Colonic mucosa (tissue), 4 donors: ENCODE measurements at places on chromosomes 13 and 19.

- peak; percentile 38 for DNase-seq
Measured at GRCh38 chr13:30978981-30979956, 46.8 kb downstream of the TEX26 start.

GRCh38 chr19:55641426-55642152, 787 bp downstream of the ZNF580 start:
- DNase-seq, result no peak

DNA sequence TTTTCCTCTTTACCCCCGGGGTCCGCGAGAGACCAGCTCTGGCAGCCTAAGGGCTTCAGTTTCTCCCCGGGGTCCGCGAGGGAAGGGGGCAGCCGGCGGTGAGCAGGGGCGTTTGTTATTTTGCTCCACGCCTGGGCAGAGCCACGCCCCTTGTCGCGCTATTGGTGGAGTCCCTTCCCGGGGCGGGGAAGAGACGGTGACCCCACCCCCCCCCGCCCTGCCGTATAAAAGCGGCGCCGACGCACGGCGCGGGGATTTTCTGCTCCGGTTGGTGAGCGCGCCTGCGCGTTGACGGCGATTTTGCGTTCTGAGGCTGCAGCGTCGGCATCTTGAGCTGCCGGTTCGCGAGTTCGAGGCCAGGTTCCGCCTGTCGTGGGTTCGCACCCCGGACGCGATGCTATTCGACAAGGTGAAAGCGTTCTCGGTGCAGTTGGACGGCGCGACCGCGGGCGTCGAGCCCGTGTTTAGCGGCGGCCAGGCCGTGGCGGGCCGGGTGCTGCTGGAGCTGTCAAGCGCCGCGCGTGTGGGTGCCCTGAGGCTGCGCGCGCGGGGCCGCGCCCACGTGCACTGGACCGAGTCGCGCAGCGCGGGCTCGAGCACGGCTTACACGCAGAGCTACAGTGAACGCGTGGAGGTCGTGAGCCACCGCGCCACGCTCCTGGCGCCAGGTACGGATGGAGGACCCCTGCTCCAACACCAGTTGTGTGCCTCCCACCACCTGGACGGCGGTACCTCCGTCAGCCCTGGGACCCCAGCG, at the start of gene ARRDC2:
Gene ARRDC2 (plus strand): TSS at position 254 of the 757 bp plus-strand sequence. CDS start 141 bp downstream, at position 395.
- DNase-seq, result peak; percentile 93

DNA sequence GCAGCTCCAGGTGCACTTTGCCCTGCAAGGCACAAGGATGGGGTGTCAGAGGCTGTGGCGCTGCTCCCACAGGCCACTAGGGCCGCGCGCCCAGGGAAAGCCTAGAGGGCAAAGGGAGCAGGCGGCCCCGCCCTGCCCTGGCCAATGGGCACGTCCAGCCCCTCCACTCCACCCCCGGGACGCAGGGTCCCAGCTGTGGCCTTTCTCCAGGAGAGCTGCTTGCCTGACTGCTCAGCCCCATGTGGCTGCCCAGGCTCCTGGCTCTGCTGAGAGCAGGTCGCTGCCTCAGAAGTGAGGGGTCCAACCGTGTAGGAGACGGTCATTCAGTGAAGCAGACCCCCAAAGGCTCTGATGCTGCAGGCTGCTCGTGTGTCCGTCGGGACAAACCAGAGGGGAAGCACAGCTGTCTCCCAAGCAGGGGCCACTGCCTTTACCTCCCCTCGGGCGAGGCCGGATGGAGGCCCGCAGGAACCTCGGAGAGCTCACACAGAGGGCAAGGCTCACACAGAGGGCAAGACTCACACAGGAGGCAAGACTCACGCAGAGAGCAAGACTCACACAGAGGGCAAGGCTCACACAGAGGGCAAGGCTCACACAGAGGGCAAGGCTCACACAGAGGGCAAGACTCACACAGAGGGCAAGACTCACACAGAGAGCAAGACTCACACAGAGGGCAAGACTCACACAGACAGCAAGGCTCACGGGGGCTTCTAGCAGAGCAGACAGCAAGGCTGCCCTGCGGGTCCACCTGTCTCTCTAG, 56.2 kb upstream of the C13orf46 start:
- no peak for DNase-seq

GRCh38 chr19:37936886-37937285, 29.9 kb downstream of the SIPA1L3 start:
- no peak for DNase-seq

DNA sequence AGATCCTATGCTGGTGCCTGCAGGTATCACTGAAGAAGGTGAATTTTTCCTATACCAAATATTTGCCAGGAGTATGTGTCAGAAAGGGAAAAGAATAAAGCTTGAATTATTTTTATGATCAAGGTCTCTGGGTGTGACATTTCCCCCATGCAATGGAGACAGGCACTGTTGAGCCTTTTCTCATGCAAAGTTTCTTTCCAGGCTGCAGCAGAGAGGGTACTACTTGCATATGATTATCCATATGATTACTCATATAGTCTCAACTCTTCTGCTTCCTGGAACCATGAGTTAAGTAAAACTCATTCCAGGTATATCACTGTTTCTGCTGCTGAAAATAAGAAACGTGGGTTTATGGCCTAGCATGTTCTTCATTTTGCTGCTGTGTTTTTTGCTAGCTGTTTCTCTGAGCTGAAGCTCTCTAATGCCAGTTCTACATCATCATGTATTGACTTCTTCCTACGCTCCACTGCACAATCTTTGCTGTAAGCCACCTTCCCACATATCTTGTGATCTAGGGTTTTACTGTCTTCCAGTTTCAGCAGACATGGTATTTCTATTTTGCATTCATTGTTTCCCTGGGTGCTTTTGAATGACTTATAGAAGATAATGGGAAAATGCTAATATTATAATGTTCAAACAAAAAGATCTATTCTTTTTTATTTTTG, 278.7 kb upstream of the GPC6 start:
- DNase-seq, result no peak

DNA sequence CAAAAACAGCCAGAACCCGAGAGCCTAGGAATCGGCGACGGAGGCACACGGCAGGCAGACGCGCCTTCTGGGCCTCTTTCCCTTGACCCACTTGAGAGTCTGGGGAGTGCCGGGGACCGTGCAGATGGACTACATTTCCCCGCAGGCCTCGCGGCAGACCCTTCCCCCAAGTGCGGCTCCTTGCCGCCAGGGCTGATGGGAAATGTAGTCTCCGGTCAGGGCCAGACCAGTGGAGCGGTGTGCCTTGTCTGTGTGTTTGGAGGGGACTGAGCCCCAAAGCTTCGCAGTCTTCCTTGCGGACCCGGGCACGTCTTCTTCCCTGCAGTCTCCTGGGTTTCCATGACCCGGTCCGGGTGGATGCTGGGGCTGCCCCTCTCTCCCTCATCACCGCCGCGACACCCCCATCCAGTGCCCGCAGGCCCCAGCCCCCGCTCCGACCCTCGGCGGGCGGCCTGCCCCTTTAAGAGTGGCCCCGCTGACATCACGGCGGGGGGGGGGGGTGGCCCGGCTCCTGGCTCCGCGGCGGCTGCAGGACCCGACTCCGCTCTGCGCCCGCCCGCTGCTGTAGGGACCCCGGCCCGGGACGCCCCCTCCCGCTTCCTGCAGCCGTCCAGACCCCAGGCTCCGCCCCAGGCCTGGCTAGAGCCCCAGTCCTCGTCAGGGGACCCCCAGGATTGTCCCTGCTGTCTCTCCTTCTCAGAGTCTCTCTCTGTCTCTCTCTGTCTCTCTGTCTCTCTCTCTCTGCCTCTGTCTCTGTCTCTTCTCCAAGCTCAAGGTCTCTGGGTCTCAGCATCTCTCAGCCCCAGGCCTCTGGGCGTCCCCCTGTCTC, 758 bp upstream of the CACNG7 start:
- peak; percentile 32 for DNase-seq

- DNase-seq, result no peak
Measured at GRCh38 chr19:3116621-3117020, 19.2 kb upstream of the GNA15 start.

GRCh38 chr19:33404506-33405253, 31.2 kb downstream of the CEBPG start:
- no peak for DNase-seq

DNA sequence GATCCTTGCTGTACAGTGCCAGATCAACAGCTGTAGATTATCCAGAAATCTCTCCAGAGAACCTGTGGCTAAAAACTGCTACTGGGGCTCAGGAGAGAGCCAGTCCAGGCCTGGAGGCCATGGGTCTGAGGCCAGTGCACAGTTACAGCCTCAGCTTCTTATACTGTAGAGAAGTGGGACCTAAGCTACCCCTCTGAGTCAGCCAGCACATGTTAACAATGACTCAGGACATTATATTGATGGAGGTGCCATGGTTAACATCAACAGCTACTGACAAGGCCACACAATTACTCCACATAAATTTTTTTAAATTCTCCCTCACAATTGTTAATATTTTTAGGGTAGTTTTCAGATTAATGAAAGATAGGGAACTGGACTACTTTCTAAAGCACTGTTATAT, 138.5 kb downstream of the RBM26 start:
- no peak for DNase-seq

DNA sequence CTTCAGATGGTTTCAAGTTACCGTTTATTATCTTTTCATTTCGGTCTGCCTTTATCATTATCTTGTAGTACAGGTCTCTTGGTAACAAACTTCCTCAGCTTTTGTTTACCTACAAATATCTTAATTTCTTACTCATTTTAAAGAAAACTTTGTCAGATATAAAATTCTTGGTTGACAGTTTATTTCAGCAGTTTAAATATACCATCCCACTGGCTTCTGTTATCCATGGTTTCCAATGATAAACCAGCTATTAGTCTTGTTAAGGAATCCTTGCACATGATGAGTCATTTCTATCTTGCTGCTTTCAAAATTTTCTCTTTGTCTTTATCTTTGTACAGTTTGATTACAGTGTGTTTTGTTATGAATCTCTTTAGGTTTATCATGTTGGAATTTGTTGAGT, 308.3 kb upstream of the SPRY2 start:
- DNase-seq, result no peak

GRCh38 chr13:50481936-50482335, 361.6 kb downstream of the DLEU7 start:
- no peak for DNase-seq

DNA sequence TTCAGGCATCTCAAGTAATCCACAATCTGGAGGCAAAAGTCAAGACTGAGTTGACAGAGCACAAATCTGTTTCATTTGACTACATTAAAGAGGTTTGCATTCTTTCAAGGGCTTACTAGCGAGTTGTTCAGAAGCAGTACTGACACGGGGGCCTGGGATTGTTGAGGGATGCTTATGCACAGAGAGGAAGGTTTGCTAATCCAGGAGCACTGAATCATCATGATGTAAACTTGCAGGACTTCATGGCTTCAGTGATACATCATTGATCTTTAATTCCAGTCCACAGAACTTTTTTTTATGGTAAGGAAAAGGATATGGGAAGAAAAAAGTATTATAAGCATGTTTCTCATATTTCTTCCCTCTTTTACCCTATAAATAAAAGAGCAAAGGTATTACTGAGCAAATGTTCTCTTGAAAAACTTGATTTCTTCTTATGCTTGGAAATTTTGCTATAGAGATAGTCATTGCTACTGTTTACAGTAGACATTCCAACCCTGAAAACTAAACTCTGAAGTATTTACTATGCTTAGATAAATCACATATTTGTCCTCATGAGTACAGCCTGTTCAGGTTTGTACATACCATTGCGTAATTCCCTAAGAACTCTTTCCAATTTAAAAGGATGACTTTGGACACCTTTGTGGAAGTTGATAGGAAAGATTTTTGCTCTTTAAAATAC, 65.8 kb upstream of the KPNA3 start:
- no peak for DNase-seq

DNA sequence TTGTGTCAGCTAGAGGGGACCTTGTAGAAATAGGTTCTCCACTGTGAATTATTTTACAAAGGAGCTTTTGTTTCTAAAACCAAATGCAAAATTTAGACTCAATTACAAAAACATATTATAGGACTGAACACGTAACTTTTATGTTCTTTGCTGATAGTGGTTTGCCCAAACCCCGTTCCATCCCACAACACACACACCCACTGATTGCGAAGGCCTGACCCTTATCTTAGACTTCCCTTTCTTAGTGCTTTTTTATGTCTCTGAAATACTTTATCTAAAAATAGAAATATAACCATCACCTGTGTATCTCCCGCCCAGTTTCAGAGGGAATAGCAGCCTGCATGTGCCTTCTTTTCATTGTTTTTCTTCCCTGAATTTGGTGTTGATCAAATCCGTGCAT, 13.0 kb downstream of the CCNA1 start:
- no peak for DNase-seq

- DNase-seq, result no peak
Measured at GRCh38 chr13:94312511-94313216, 166.8 kb downstream of the DCT start.

GRCh38 chr19:41604831-41605230, 22.0 kb downstream of the CEACAM4 start:
- DNase-seq, result no peak

DNA sequence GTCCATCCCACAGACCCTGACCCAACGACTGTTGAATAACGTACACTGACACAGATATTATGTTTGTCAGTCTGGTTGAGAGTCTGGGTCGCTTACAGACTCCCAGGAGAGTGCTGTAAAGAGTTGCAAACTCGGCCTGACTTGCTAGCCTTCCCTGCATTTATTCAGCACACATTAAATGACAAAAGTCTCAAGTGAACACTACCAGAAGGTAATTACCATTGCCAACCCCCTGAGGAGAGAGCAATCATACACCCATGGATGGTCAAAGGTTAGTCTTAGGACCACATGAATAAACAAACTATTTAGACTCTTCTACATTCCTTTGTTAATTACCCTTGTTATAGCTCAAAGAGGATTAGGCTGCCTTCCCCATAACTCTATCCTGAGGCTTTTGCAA, 1048.6 kb downstream of the PCDH17 start:
- DNase-seq, result no peak

- no peak for DNase-seq
Measured at GRCh38 chr13:74966814-74967424, 515.0 kb downstream of the TBC1D4 start.

DNA sequence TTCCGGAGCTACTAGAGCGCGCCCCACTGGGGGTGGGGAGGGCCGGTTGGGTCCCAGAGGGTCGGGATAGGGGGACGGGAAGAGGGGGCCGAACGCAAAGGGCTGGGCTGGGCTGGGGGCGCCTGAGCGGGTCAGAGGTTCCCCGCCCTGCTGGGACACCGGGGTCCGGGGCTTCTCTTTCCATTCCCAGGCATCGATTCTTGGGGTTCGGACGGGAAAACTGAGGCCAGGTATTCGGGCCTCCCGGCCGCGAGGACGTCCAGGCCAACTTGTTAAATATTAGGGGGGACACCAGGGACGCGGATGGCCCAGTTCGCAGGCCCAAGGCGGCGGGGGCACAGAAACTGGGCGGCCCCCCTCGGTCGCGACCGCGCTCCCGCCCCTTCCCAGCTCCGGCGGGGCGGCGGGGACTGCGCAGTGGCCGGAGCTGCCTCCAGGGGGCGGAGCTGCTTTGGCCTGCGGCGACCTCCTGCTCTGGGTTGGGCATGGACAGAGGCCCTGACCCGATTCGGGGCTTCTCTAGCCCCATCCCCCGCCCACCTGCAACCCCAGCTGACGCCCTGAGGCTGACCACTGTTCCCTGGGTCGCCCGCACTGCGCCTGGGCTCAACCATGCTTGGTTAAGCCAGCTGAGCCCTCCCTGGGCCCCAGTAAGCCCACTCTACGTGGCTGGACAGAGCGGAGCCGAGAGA, 1.2 kb upstream of the KLF16 start:
- peak; percentile 75 for DNase-seq
